ENCODE measurements at places on chromosomes 1 and 21.

DNA sequence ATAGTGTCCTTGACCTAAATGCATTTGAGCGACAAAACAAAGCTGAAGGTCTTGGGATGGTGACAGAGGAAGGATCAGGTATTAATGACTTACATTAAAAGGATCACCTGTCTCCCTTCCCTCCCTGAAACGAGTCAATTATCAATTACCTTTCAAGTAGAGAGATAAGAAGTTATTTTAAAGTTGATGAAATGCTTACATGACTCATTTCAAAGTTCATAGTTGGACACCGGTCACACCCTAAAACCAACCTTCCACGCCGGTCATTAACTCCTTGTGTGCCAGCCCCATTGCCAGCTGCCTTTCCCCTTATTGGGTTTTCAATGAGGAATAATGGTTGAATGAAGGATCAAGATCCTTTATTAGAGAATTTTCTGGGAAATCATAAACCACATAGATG, 129.8 kb downstream of the ZP4 start:
- no peak for DNase-seq

DNA sequence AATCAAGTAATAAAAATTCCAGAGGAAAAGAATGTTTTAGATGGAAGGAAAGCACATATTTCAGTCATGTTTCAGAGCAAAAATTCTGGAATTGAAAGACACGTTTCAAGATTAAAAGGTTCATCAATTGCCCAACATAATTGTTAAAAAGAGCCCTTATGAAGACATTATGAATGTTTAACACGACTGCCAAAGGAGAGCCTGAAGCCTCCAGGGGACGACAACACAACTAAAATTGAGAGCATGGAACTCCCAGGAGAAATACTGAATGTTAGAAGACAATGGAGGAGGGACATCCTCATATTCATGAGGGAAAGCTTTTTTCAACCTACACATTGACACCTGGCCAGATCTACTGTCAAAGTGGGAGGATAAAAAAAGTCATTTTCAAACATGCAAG, 16.0 kb downstream of the OR2T11 start:
- DNase-seq = no peak

- no peak for DNase-seq
Observed at GRCh38 chr1:235307158-235308124, 20.5 kb downstream of the ARID4B start.

GRCh38 chr1:90987841-90988240, 34.0 kb downstream of the ZNF644 start:
- no peak for DNase-seq

- no peak for DNase-seq
Observed at GRCh38 chr1:234474375-234474774, 4.6 kb downstream of the TARBP1 start.

DNA sequence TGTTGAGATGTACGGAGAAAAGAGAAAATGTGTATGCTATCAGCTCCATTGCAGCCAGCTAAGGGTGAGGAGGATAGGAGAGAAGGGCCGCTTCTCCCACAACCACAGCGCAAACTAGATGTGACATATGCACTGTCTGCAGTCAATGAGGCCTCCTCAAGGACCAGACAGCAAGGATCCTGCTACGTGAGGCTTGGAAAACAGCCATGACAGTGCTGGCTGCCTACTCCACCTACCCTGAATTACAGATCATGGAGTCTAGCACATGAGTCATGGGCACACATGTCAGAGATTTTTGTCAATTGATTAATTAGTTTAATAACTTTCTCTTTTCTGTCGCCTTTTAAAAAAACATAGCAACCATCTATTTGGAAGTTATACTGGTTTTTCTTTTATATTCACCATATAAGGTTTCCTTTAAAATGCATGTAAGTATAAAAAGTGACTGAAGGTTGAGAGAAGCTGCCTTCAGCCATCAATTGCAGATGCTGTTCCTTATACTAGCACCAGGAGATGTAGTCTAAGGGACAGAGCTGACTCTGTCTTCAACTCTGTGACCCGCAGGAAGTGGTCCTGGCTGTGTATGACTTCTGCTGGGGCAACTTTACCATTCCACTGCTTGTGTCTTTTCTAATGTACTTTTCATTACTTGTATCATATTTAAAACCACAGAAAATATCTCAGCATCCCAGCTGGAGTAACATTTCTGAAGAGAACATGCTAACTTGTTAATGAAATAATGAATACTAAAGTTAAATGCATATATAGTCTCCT, 3.1 kb downstream of the VPS26C start:
- no peak for DNase-seq

GRCh38 chr1:18560692-18561091, 70.0 kb upstream of the PAX7 start:
- no peak for DNase-seq

GRCh38 chr21:38951095-38951730, 145.5 kb downstream of the ETS2 start:
- DNase-seq = no peak

DNA sequence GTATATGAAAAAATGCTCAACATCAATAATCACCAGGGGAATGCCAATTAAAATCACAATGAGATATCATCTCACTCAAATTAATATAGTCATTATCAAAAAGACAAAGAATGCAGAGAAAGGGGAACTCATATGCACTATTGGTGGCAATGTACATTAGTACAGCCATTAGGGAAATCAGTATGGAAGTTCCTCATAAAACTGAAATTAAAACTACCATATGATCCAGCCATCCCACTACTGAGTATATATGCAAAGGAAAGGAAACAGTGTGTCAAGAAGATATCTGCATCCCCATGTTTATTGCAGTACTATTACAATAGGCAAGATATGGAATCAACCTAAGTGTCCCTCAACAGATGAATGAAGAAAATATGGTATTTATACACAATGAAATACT, 32.1 kb upstream of the TEKT2 start:
- no peak for DNase-seq

DNA sequence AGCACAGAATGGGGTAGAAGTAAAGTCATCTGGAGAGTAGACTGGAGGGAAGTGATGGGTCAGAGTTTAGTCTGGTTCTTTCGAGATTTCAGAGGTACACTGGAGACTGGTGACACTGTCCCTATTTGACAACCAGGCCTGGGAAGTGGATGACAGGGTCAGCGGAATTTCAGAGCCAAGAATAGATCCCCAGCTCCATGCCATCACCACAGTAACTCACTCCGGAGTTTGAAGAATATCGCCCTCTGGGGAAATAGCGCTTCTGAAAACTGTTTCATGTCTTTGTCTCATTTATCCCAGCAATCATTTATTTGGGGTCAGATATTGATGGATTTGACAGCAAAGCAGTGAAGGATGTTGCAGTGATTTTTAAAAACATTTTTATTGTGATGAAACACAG, 7.6 kb upstream of the NFASC start:
- no peak for DNase-seq
